ENCODE measurements at places on chromosomes 7 and 10. TPM values are rescaled to one million over a fixed set of nuclear protein-coding genes. Genes with fewer than 3 reads are reported as not detected.

DNA sequence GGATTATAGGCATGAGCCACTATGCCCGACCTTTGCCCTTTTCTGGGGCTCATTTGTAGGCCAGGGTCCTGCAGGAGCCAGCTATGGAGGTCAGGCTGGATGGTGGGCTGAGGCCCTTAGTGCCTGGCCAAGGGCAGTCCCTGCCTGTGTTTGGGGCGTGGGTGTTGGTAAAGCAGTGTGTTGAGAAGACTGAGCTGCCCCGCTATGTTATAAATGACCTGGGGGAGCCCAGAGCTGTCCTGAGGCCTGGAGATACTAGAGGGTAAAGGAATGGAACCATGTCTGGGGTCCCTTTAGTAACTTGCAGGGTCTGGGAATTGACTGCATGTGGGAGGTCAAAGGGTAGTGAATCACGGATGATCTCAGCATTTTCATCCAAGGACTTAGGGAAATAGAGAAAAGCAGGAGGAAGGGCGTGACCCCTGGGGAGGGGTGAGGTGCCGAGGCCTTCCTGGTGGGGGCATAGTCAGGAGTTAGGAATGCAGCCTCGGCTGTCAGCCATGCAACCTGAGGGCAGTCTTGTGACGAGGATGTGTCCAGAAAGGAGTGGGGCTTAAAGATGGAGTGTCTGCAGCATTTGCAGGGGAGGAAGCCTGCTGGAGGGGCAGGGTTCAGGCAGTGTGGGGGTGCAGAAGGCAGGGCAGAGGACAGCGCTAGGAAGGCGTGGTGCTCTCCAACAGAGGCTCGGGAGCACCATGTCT lies 31.5 kb downstream of the TMEM248 start:
- DNase-seq, result no peak
- H3K36me3 ChIP-seq, result peaks cover 79% of the 10 kb centered on the region
- H3K4me3 ChIP-seq, result no peak overlapping the region
- no peaks in the 10 kb centered on the region for H3K27me3 ChIP-seq
- H3K4me1 ChIP-seq, result no peaks in the 10 kb centered on the region
- no peak overlapping the region for H3K27ac ChIP-seq

The ZNF804B gene
- not detected for total RNA-seq

- H3K4me3 ChIP-seq, result no peak overlapping the region
- no peak overlapping the region for H3K27ac ChIP-seq
- no peak for DNase-seq
Measured at GRCh38 chr10:28320090-28320489, 17.2 kb upstream of the MPP7 start.

GRCh38 chr7:96016056-96016586 lies 243.8 kb downstream of the DYNC1I1 start:
- no peak overlapping the region for H3K4me3 ChIP-seq
- DNase-seq, result no peak
- no peaks in the 10 kb centered on the region for H3K27me3 ChIP-seq
- no peak overlapping the region for H3K27ac ChIP-seq

DNA sequence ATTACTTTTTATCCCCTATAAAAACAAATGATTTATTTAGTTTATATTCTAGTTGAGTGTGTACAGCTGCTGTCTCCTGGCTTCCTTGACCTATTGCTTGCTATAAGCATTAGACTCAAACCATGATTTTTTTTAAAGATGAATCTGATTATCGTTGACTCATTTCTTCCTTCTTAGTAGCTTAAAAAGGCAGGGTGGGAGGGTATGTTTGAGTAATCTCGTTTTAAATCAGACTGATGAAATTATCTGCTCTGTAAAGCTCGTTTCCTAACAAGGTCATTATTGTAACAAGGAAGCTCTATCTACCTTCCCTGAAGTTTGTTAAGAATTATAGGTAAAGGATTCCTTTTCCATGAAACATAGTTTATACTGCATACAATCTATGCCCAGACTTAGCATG lies 276.3 kb upstream of the KCND2 start:
- no peaks in the 10 kb centered on the region for H3K36me3 ChIP-seq
- H3K4me3 ChIP-seq, result no peak overlapping the region
- no peaks in the 10 kb centered on the region for H3K27me3 ChIP-seq
- no peak for DNase-seq
- no peaks in the 10 kb centered on the region for H3K4me1 ChIP-seq

GRCh38 chr10:70578371-70578947 lies 24.1 kb downstream of the PRF1 start:
- H3K4me1 ChIP-seq, result peaks cover 6% of the 10 kb centered on the region
- no peak overlapping the region for H3K27ac ChIP-seq
- H3K36me3 ChIP-seq, result no peaks in the 10 kb centered on the region
- DNase-seq, result no peak
- H3K4me3 ChIP-seq, result no peak overlapping the region

- DNase-seq, result no peak
- no peak overlapping the region for H3K4me3 ChIP-seq
- no peaks in the 10 kb centered on the region for H3K36me3 ChIP-seq
- no peak overlapping the region for H3K27ac ChIP-seq
Measured at GRCh38 chr7:51025668-51026067, 243.0 kb upstream of the GRB10 start.

DNA sequence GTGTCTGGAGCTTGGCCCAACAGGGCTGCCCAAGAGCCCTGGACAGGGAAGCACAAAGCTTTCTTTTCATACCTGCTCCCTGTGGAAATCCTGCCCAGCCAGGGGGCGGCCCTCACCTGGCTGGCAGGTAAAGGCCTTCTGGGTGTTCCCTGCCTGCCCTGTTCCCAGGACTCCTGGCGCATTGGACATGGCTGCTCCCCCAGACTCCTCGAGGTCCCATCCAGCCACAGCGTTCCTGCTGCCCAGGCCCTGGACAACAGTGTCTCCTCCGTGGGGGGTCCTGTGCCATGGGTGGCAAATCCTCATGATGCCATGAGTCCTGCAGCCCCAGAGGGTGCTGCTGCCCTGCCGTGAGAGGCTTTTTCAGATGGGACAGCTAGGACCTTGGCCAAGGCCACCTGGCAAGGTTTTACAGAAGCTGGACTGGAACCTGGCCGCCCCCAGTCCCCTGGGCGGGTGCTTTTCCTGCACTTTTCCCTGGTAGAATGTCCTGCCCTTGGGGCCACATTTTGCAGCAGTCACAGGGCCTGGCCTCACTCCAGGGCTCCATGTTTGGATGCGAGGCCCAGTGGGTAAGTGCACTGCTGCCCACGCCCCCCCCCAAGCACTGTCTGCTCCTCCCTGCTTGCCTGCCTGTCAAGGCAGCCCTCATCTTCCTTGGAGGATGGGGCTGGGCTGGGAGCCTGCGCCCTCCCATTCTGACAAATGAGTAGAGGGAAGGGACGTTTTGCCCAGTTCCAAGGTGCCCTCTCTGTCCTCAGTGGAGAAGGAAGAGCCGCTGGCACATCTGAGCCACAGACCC lies 60.7 kb downstream of the LHPP start:
- no peaks in the 10 kb centered on the region for H3K27me3 ChIP-seq
- no peak overlapping the region for H3K27ac ChIP-seq
- no peak for DNase-seq
- H3K4me3 ChIP-seq, result no peak overlapping the region
- H3K36me3 ChIP-seq, result no peaks in the 10 kb centered on the region
- peaks cover 16% of the 10 kb centered on the region for H3K4me1 ChIP-seq

GRCh38 chr10:78062296-78062695 lies 28.6 kb downstream of the RPS24 start:
- H3K36me3 ChIP-seq, result no peaks in the 10 kb centered on the region
- no peak overlapping the region for H3K4me3 ChIP-seq
- H3K4me1 ChIP-seq, result peaks cover 48% of the 10 kb centered on the region
- no peak overlapping the region for H3K27ac ChIP-seq

The NACAD gene
- 0.14 TPM for total RNA-seq

DNA sequence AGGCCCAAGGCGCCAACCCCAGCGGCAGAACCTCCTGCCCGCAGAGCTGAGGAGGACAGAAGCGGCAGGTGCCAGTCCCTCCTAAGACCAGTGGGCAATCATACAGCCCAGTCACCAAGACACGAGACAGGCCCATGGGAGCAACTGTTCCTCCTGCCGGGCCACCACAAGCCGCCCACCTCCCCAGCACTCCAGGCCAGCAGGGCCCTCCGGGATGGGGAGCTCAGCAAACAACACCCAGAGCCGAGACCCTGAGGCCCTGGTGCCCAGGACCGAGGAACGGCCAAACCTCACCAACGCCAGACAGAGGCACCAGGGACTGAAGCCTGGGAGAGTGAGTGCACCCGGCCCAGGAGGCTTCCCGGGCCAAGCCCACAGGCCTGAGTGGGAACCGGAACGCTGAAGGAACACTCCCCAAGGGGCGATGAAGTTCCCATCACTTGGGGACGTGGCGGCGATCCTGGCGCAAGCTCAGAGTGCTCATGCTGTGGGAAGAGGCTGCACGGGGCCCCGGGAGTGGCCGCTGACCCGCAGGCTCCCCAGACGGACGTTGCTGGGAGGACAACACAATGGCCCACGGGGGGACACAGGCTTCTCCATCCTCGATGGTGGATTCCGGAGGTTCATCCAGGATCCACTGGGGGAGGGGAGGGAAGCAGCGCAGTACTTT lies 35.1 kb downstream of the GPER1 start:
- no peak overlapping the region for H3K4me3 ChIP-seq
- peaks cover 8% of the 10 kb centered on the region for H3K4me1 ChIP-seq
- no peaks in the 10 kb centered on the region for H3K36me3 ChIP-seq
- H3K27me3 ChIP-seq, result no peaks in the 10 kb centered on the region
- no peak for DNase-seq

DNA sequence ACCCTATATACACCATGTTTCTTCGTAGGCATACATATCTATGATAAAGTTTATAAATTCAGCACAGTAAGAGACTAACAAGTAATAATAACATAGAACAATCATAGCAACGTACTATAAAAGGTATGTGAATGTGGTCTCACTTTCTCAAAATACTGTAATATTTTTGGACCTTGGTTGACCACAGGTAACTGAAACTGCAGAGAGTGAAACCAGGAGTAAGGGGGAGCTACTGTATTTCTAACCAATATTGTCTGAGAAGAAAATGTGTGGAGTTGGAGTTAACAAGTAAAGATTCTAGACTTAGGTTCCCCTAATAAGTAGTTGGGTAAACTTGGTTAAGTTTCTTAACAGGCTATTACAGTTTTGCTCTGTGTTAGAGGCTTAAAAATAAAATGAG lies 72.1 kb downstream of the GNAI1 start:
- no peak overlapping the region for H3K4me3 ChIP-seq
- no peak for DNase-seq

DNA sequence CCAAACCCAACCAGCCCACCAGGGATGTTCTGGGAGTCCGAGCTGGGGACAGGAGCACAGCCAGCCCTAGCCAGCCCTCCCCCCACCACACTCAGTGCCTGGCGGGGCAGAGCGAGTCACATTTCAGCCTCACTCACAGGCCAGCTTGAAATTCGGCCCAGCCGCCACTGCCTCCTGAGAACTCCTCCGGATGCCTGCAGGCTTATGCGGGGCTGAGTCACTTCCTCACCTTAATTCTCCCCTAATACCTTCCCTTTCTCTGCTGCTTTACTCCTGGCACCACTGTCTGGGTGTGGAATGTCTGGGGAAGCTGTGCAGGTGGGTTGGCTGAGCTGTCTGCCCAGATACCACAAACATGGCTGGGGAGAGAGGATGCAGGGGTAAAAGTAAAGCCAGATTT lies 22.6 kb upstream of the DLG5 start:
- no peak overlapping the region for H3K27ac ChIP-seq
- no peak overlapping the region for H3K4me3 ChIP-seq
- no peak for DNase-seq
- no peaks in the 10 kb centered on the region for H3K36me3 ChIP-seq
- no peaks in the 10 kb centered on the region for H3K4me1 ChIP-seq

DNA sequence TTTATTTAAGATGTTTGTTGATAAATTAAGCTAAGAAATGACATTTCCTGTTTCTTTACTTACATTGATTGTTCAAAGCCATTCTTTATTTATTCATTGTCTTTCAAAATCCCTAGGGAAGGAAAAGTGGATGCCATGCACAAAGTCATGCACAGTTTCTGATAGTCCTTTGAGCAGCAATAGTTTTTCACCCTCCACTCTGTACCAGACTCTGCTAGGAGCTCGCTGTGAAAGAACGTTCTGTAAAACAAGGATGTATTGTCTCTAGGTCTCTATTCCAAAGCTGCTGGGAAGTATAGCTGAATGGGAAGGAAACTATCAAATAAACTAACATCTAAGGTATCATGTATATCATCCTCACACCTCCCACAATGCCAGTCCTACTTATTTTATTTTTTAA lies 7.8 kb upstream of the NOC3L start:
- H3K27me3 ChIP-seq, result no peaks in the 10 kb centered on the region
- H3K36me3 ChIP-seq, result no peaks in the 10 kb centered on the region
- H3K4me3 ChIP-seq, result no peak overlapping the region

The TAS2R41 gene
- total RNA-seq, result 0.24 TPM

- H3K4me1 ChIP-seq, result no peaks in the 10 kb centered on the region
- peaks cover 6% of the 10 kb centered on the region for H3K27me3 ChIP-seq
- H3K27ac ChIP-seq, result no peak overlapping the region
- no peaks in the 10 kb centered on the region for H3K36me3 ChIP-seq
- H3K4me3 ChIP-seq, result no peak overlapping the region
Measured at GRCh38 chr7:5286933-5287332, 4.2 kb downstream of the SLC29A4 start.

DNA sequence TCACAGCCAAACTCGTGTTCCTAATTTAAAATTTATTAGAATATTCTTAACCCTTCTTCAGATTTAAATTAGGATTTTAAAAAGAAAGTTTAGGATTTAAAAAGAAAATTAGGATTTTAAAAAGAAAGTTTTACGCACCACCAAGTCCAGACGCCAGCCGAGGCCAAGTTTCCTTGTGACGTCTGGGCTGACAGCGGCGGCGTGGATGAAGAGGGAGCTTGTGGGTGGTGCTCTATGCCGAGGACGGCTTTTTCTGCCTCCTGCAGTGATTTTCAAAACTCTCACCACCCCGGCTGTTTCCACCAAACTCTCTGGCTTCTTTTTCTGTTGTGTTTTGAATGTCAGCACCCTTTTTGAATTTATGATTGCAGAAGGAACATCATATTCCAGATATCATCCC lies 252.9 kb downstream of the DNAJB6 start:
- H3K4me1 ChIP-seq, result peaks cover 12% of the 10 kb centered on the region
- no peaks in the 10 kb centered on the region for H3K36me3 ChIP-seq
- peaks cover 4% of the 10 kb centered on the region for H3K27me3 ChIP-seq
- no peak for DNase-seq

The MRLN gene
- total RNA-seq, result 0.47 TPM

The IGFBP1 gene
- total RNA-seq, result 0.05 TPM

- H3K4me3 ChIP-seq, result no peak overlapping the region
- H3K36me3 ChIP-seq, result no peaks in the 10 kb centered on the region
- H3K27me3 ChIP-seq, result no peaks in the 10 kb centered on the region
- H3K4me1 ChIP-seq, result no peaks in the 10 kb centered on the region
Measured at GRCh38 chr10:63382066-63382465, 83.7 kb downstream of the JMJD1C start.

- H3K36me3 ChIP-seq, result no peaks in the 10 kb centered on the region
- no peak overlapping the region for H3K4me3 ChIP-seq
- no peaks in the 10 kb centered on the region for H3K4me1 ChIP-seq
- no peak for DNase-seq
- no peak overlapping the region for H3K27ac ChIP-seq
Measured at GRCh38 chr10:18340496-18341051, 200.3 kb downstream of the CACNB2 start.

The HGF gene
- 1.2 TPM for total RNA-seq
